ENCODE measurements at places on chromosomes 5 and 9.
A peak's percentile ranks its signal among the peaks of the same experiment; 100 is the strongest.

DNA sequence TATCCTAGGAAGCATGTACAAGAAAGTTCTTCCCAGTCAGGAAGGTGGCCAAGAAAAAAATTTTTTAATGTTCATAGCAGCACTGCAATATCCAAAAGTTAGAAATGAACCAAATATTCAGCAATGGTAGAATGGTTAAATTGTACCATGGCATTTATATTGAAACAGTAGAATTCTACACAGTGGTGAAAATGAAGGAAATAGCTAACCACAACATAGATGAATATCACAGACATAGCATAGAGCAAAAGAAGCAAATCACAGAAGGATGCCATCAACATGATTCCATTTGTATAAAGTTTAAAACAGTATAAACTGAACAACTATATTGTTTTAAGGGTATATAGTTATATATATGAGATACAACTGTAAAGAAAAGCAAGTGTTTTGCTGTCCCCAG is 10.7 kb upstream of the ANKDD1B start:
- DNase-seq: no peak

GRCh38 chr9:69324549-69325401 is at the start of gene ENTREP1:
TSS of gene ENTREP1 (plus strand) at chr9:69325215. CDS start at chr9:69325310, 95 bp downstream.
- DNase-seq: peak; percentile 28

GRCh38 chr9:114666851-114667250 is 9.2 kb upstream of the TEX53 start:
- DNase-seq: no peak

DNA sequence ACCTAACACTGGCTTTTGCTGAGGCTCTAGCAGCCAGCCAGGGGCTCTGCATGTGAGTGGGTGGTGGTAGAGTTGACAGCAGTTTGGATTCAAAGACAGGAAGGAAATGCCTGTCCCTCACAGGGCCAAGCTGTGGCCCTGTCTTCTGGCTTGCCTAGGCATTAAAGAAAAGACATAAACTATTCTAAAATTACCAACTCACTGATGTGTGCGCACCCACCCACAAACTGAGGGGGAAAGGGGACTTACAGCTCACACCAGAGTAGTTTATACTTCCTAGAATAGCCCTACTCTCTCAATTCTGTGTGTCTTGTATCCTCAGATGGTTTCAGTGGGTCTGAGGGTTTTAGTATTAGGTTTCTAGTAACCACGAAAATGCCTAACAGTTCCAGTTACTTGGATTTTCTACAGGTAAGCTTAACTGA is 18.3 kb upstream of the IL13 start:
- DNase-seq: no peak

- no peak for DNase-seq
Measured at GRCh38 chr5:68110264-68110663, 105.3 kb upstream of the PIK3R1 start.

GRCh38 chr5:176659512-176659839 is 12.2 kb downstream of the TSPAN17 start:
- DNase-seq: no peak

- no peak for DNase-seq
Measured at GRCh38 chr5:115559524-115559923, 14.9 kb upstream of the FEM1C start.

DNA sequence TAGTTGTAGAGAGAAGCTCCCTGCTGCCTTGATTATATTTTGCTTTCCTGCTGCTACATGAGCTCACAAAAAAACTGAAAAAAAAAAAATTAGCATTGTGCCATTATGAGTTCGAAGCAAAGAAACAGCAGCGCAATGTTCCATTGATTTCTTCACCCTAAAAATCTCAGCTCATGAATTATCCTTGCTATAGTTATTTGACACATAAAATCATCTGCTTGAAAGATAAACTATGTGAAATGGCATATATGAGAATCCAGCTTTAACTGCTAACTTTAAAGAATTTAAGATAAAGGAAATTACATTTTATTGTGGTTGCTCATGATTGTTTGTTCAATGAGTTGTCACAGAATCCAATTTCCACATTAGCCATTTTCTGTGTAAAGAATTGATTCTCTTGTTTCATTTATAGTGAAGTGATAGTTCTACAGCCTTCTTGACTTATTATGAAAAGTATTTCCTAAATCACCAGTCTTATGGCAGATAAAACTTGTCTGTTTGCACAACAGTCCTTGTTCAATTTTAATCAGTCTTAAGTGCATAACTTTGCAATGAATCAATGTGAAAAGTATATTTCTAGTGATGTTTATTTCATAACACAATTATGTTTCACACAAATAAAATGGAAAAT is 1275.0 kb upstream of the CDH9 start:
- DNase-seq: no peak

GRCh38 chr5:124274949-124275348 is 471.5 kb downstream of the ZNF608 start:
- no peak for DNase-seq

DNA sequence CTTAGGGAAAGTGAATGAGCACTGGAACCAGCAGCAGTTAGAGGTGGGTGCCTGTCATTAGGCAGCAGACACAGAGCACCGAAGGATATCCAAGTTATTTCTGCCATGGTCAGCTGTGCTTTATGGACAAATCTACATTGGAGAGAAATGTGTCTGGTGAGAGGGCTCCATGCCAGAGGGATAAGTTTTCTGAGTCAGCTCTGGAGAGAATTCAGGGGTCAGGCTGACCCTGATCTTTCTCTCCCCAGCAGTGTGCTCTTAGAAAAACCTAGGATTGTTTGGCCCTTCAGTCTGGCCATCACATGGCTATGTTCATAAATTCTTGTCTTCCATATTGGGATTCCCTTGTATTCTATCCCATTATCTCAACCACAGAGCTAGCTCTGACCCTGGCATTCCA is 8.9 kb upstream of the IL17B start:
- DNase-seq: no peak

- no peak for DNase-seq
Measured at GRCh38 chr9:36046923-36047322, 10.2 kb downstream of the RECK start.

- DNase-seq: no peak
Measured at GRCh38 chr5:88325868-88326267, 57.2 kb upstream of the TMEM161B start.

DNA sequence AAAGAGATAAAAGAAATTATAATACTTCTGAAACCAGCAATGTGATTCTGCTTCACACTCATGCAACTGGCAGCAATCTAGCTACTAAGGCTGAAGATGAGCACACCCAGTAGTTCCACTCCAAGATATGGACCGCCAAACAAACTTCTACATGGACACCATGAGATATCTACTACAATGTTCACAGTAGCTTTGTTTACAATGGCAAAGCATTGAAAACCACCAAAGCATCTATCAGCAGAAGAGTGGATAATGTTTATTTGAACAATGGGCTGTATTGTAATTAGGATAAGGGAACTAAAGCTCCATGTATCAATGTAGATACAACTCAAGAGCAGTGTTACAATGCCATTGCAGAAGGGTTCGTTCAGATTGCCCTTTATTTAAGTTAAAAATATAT is 91.2 kb upstream of the ERBIN start:
- no peak for DNase-seq

DNA sequence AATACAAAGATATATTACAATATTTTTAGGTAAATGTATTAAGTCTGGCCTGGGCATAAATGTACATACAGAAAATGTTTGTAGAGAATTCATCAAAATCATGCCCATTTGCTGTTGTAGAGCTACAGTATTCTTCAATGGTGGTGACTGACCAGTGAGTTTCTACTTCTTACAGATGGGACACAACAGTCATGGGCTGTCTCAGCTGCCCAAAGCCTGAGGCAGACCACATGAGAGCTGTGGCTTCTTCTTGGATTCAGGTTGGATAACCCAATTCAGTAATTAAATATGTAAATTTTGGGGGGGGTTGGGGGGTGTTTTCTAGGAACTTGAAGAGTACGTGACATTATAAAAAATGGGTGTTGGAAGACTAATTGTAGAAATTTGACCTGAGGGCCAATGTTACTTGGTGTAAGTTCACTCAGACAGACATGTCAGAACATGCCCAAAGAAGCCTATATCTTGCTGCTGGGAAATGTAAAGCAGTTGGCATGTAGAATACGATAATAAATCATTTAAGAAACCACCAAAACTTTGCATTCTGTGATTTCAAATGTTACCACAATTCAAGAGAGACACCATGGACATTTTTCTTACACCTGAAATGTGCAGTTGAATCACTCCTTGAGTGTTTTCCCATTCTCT is 17.9 kb downstream of the STARD4 start:
- no peak for DNase-seq

DNA sequence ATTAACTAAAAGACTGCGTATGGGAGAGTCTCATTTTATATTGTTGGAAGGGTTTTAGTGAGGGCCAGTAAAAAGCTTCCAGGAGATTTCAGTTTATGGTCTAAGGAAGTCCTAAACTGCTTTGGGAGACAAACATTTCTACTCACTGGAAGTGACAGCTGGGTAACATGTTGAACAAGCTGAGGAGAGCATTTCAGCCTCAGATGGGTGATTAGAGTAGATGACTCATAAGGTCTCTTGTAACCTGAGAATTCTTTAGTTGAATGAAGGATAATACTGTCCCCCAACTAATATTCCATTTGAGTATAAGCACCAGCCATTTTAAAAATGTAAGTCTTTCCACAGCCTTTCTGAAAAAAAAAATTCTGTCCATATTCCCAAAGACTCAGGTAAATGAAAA is 218.0 kb upstream of the C9orf72 start:
- no peak for DNase-seq

GRCh38 chr5:58927181-58927580 is 344.3 kb downstream of the RAB3C start:
- DNase-seq: no peak

GRCh38 chr5:118553662-118554061 is 434.7 kb downstream of the DTWD2 start:
- DNase-seq: no peak

DNA sequence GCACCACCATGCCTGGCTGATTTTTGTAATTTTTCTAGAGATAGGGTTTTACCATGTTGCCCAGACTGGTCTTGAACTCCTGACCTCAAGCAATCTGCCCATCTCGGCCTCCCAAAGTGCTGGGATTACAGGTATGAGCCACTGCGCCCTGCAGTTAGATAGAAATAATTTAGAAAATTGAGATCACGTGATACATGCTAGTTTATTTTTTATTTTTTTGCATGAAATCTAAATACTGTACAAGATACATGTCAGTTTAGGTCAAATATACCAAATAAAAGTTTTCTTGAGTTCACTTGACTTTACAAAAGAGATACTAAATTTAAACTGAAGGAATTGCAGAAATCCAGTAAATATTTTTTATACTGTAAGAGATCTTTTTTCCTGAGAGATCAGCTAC is 304.2 kb downstream of the YTHDC2 start:
- DNase-seq: no peak

DNA sequence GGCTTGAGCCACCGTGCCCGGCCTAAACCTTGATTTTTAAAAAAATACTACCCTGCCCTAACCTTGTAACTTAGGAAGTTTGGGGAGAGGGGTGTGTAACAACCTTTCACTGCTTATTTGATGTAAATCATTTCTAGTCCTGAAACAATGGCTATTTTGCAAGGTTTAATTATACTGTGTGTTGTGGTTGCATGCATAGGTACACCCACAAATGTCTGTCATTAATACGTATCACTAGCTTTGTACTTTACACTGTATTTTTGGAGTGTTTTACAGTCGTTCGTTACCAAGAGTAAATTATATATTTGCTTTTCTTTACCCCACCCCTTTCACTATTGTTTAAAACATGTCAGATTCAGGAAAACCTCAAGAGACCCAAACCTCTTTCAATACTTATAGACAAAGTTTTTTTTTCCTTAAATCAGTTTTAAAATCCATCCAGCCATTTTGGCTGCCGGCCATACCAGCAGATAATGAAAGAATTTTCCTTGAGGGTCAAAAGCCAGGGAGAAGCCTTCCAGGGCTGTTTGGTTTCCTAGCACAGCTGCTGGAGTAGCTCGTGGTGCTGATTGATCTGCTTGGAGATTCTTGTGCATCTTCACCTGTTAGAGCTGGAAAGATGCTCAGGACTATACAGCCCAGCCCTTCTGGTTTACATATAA is 50.7 kb downstream of the DOCK8 start:
- no peak for DNase-seq

DNA sequence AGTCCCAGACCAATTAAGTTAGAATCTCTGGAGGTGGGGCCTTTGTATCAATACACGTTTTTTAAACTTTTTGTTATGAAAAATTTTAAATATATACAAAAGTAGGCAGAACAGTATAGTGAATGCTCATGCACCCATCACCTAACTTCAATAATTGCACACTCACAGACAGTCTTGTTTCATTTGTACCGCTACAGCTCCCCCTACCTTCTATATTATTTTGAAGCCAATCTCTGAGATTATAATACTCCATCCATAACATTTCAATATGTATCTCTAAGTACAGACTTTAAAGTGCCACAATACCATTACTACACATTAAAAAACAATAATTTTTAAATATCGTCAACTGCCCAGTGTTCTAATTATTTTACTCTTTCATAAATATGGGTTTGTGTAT is 32.9 kb downstream of the ISL1 start:
- DNase-seq: no peak

DNA sequence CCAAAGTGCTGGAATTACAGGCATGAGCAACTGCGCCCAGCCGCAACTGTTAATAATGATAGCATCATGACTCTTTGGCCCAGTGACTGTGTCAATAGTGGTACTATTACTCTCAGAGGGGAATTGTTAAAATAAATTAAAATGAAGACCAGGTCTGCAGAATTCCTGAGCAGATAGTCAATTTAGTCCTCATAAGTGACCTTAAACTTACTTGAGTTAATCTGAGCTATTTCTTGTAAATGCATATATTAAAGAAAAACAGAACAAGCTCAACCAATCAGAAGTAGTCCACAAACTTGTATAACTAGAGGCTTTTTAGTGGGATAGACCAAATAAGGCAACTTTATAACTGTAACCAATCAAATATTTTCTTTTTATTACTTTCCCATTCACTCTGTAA is 1.7 kb upstream of the RECK start:
- DNase-seq: no peak

DNA sequence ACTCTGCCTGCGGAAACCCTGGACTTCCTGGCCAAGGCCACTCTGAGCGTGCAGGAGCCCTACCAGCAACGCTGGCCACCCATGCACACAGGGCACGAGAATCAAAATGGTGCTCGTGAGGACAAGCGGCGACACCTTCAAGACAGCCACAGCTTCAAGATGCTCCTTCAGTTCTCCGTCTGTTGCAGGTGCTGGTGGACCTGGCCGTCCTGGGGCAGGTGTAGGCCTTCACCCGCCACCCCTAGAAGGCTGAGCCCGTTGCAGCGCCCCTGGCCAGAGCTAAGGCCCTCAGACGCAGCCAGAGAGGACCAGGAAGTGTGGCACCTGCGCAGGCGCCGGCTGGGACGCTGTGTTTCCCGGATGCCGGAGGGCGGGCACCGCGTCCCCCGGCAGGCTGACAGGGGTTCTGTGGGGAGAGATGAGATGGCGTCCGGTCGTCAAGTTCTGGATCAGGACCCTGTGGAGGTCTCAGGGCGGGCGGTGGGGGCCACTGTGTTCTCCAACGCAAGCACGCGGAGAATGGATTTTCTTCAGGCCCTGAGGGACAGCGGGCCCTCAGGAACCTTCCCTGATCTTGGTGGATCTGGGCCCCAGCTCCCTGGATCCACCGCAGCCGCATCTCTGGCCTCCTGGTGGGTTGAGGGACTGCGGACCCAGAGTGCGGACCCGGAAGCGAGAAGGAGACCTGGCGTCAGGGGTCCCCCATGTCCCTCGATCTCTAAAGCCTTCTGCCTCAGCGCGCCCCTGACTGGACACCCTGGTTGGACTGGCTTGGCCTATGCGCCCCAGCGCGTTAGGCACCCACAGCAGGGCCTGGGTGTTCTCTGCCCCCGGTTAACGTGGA is 1770.8 kb upstream of the CDH9 start:
- DNase-seq: no peak

- DNase-seq: no peak
Measured at GRCh38 chr5:6468104-6468503, 19.4 kb downstream of the UBE2QL1 start.
